Urothelium cell line (cell line): ENCODE measurements at places on chromosomes 3 and 15.

DNA sequence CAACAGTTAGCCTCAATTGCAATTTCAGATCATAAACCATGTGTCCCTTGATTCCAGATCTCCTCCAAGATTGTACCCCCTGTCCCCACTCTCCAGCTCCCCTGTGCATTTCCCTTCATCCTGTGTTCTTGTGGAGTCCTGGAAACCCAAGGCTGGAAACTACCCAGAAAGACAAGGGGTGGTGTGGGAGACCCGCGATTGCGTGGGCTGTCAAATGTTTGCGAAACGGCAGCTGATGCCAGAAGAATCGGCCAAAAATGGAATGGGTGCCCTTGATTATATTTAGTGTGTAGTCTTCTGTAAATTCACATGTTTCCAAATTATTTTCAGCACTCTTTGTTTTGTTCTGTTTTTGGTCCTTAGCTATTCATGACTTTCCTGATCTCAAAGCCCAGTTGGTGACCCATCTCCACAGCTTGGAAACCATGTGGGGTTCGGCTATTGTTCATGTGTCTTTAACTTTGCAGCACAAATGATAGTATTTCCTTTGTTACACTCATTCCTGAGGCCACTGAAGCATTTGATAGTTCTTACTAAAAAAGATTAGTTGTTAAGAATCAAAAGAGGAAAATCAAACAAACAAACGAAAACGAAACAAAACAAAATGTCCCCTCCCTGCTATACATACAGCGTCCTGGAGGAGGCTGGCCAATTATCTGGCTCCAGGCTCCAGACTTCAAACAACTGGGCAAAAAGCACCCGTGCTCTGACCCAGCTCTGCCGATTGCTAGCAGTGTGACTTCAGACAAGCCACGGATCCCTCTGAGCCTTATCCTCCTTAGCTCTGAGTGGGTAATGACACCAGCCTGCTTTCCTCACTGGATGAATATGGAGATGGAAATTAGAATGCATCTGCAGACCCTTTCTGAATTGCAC is 120.9 kb downstream of the CACNA2D3 start:
- peak; percentile 67 for DNase-seq

- no peak for DNase-seq
Observed at GRCh38 chr3:172347895-172348679, 100.2 kb downstream of the GHSR start.

- no peak for DNase-seq
Observed at GRCh38 chr15:29349196-29349595, 79.6 kb upstream of the NSMCE3 start.

GRCh38 chr15:47352217-47352616 is 365.1 kb upstream of the SEMA6D start:
- DNase-seq: no peak

DNA sequence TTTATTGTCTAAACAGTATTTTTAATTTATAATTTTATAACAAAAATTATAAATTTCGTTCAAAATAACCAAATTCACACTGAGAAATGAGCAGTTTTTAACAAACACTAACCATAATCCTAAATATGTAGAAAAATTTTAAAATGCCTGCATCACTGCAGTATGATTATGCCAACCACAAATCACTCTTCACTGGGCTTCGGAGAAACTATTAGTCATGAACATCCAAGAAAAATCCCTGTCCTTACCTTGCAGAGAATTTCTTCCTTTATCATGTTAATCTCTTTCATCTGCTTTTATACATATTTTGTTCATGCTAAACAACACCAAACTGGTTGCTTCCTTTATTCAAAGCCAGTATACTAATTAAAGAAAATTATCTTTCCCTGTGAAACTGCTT is 511.0 kb upstream of the ALCAM start:
- no peak for DNase-seq
